ENCODE measurements at places on chromosomes 11 and 22.

DNA sequence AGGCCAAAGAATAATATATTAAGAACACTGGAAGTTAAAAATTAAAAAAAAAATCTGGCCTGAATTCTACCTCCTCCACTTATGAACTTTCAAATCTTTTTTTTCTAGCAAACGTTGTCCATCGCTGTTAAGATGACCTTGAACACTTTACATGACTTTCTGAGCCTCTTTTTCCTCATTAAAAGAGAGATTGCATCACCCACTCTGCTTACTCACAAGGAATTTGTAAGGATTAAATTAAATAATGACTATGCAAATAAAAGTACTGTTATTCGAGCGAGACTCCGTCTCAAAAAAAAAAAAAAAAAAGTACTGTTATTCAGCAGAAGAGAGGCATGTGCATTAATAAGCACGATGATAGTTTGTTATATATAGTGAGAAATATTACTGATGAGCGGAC lies 285.1 kb upstream of the CCDC90B start:
- DNase-seq, result peak; percentile 57

DNA sequence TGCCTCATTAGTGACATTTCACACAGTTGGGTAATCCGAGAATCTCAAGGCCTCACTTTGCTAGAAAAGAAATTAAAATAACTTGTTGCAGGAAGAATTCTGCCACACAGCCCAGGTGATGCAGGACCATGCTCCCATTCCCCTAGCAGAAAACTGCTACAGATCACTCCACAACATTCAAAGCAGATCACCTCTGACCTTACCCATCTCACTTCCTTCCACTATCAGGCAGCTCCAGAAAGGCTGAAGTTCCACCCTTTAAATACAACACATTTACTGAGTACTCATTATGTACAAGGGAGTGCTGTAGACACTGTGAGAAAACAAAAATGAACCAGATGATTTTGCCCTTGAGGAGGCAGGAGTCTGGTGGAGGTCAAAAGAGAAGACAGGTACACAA lies 231.0 kb downstream of the TTC28 start:
- no peak for DNase-seq

GRCh38 chr11:36230779-36231699 lies 58.2 kb downstream of the COMMD9 start:
- peak; percentile 68 for DNase-seq

- no peak for DNase-seq
Measured at GRCh38 chr22:48799227-48799970, 1028.3 kb downstream of the BRD1 start.

GRCh38 chr11:68872216-68873003 lies 30.7 kb upstream of the CPT1A start:
- peak; percentile 26 for DNase-seq

DNA sequence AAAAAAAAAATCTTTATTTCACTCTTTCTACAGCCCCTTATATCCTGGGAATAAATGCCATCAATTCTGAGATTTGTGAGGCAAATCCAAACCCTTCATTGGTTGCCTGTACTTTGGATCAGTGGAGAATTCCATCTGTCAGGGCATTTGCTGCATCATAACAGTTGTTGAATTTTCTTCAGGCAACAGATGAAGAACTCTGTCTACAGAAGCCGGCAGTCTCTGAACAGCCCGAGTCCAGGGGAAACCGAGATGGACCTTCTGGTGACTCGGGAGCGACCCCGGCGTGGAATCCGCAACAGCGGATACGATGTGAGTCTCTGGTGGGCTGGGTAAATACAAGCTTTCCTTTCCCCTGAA lies 82.3 kb downstream of the C11orf91 start:
- no peak for DNase-seq

DNA sequence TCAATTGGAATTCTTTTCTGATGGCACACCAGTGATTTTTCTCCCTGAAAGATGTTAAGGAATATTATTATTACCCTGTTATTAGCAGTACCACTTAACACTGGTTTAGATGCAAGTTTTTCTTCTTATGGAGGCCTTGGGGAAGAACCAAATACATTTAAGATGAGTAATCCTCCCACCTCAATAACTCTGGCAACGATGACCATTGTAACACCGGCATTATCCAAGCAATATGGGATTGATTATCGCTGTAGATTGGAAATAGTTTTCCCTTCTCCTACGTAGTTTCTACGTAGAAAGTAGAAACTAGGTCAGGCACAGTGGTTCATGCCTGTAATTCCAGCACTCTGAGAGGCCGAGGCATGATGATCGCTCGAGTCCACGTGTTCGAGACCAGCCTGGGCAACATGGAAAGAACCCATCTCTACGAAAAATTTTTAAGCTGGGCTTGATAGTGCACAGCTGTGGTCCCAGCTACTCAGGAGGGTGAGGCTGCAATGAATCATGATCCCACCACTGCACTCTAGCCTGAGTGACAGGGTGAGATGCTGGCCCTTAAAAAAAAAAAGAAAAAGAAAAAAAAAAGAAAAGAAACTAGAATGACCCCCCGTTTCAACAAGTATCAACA lies 45.5 kb downstream of the PACSIN2 start:
- DNase-seq, result peak; percentile 68

GRCh38 chr22:29032584-29032983 lies 29.0 kb downstream of the C22orf31 start:
- no peak for DNase-seq

- no peak for DNase-seq
Measured at GRCh38 chr22:44419429-44419828, 78.6 kb downstream of the RTL6 start.
